Right ventricle myocardium inferior (tissue), 1 donor: ENCODE measurements at places on chromosomes 5 and 9. TPM values are rescaled to one million over a fixed set of nuclear protein-coding genes. Genes with fewer than 3 reads are reported as not detected.

Gene MEF2C
- total RNA-seq, result 46.7 TPM

Gene ZNF483
- total RNA-seq, result 4.2 TPM

Gene BTNL3
- total RNA-seq, result not detected

Gene SLCO4C1
- 0.08 TPM for total RNA-seq

Gene SPOCK1
- total RNA-seq, result 35.5 TPM

Gene PRRC1
- 20.3 TPM for total RNA-seq

Gene DMRT3
- not detected for total RNA-seq
